Karpas-422 (cell line): ENCODE measurements at places on chromosomes 2 and 18.

- no peak for DNase-seq
Measured at GRCh38 chr2:219868635-219869034, 241.2 kb downstream of the SLC4A3 start.

- DNase-seq = no peak
Measured at GRCh38 chr2:171723716-171724683, 36.7 kb downstream of the DYNC1I2 start.

DNA sequence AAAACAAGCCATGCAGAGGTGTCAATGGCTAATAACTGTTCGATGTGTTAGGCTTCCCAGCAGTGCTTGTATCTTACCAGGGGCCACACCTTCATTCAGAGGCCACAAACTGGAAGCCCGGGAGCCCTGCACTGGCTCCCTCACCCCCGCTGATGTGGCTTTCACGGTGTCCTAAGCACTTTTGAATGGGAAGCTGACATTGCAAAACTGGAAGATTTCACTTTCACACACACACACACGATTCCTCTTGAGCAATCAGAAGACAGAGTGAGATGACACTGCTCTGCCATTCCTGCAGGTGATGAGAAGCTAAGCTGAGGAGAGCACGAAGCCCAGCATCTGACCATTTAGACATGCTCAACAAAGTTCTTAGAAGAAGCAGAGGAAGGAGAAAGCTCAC, 8.6 kb upstream of the ZNF407 start:
- no peak for DNase-seq

- no peak for DNase-seq
Measured at GRCh38 chr2:47346107-47346506, 56.8 kb upstream of the MSH2 start.

DNA sequence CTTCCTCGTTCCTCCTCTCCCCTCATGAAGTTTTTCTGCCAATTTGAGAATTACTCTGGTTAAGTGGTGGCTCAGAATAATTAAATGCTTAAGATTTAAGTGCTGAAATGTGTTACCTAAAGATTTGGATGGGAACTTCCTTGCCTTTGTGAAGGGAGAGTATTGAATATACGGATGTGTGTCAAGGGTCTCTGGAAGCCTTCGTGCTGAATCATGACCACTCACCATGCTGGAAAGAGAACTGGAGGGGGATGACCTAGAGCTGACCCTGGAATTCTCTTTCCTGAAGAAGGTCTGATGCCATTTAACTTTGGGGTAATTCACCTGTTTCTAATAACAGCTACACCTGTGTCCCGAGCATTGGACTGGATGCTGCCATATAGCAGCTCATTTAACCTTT, 2.2 kb downstream of the MOCOS start:
- no peak for DNase-seq

DNA sequence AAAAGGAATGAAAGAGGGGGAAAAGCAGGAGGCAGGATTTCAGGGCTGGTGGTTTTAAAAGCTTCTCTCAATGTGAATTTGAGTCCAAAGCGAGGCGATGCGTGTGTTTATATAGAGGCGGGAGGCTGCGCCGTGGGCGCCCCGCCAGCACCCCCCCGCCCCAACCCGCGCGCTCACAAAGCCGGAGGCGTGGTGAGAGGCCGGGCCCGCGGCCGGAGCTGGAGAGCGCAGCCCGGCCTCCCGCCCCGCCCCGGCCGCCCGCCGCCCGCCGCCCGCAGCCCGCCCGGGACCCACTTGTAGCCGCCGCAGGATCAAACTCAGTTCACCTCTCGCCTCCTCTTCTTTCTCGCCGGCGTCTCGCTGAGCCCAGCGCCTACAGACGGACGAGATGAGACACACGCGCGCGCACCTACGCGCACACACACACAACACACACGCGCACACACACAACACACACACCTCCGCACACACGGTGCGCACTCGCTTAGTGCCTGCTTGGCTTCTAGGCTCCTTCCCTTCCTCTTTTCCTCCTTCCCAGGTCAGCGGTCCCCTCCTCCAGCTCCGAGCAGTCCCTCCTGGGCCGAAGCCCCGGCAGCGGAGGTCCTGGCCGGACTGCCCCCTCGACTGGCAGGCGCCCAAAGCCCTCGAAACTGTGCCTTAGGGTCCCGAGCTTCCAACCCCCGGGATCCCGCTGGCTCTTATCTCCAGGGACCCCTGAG, 1.3 kb upstream of the CYP26B1 start:
- no peak for DNase-seq

- peak; percentile 82 for DNase-seq
Measured at GRCh38 chr2:127479219-127479825, 47.0 kb downstream of the IWS1 start.

DNA sequence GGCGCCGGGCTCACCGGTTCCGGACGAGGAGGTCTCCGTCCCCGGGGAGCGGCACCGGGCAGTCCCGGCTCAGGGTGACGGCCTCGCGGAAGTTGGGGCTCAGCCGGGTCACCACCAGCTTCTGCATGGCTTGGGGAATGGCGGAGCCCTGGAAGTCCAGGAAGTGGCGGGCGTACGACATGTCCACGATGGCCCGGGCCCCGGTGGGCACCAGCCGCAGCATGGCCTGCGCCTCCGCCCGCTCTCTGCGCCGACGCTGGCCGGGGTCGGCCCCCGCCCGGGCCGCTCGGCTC, 157 bp downstream of the PTGR3 start:
- no peak for DNase-seq

DNA sequence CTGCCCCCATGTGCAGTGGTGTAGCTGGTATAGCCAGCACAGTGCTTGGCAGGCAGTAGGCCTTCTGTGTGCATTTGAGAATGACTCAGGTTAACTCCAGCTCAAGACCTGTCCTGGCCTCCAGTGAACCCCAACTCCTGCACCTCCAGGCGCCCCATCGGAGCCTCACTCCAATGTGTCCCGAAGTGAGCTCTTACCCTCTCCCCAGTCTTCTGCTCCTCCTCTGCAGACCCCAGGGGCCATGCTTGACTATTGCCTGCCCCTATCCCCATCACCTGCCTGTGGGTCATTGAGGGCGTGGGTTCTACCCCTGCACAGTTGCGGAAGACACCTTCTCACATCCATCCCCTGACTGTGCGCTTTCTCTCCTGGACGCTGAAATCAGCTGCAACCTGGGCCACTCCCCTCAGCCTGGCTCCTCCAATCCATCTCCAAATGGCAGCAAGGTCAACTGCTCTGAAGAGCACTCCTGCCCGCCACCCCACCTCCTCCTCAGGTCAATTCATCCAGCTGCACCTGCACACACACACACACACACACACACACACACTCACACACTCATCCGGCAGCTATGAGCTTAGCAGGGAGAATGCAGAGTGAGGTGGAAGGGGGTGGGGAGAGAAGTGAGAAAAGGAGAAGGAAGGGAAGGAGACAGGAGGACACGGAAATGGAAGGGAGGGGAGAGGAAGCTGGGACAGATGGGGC, 130.3 kb upstream of the GLI2 start:
- no peak for DNase-seq

DNA sequence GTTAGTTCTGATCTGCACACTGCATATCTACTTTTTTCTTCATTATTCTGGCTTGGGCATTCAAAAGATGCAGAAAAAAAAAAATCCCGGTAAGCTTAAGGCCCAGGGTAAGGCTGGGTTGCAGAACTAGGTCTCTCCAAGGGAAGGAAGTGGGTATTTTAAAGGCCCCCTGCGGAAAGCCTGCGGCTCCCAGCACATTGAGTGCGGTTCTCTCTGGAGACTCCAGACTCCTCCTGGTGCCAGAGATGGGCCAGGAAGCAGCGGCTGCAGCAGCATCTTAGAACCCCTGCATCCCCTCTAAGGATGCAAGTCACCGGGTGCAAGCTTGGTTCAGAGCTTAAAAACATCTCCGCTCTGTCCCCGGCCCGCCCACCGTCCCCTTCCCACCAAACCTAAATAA, 49.5 kb downstream of the TGIF1 start:
- no peak for DNase-seq

- DNase-seq = peak; percentile 32
Measured at GRCh38 chr2:43880952-43881351, 42.2 kb downstream of the ABCG8 start.

GRCh38 chr18:7600528-7601245, 33.6 kb downstream of the PTPRM start:
- DNase-seq = no peak

DNA sequence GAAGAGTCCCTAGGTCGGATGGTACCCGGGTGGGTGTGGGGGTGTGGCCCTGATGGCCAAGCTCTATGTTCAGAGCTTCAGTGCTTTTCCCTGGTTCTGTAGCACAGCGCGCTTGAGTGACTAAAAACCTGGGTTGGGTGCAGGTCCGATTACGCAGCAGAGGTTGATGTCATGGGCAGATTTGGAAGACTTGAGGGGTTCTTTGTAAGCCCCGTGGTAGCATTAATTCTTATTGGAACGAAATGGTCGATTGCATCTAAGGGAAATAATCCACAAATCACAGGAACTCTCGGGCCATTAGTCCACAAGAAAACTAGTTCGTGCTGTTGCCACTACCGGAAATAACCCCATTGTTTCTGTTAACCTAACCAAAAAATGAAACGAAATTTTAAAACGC, 9.0 kb downstream of the HOXD8 start:
- DNase-seq = no peak

GRCh38 chr2:3022841-3023372, 354.7 kb downstream of the EIPR1 start:
- no peak for DNase-seq

- DNase-seq = no peak
Measured at GRCh38 chr18:48581206-48581605, 42.4 kb downstream of the CTIF start.

DNA sequence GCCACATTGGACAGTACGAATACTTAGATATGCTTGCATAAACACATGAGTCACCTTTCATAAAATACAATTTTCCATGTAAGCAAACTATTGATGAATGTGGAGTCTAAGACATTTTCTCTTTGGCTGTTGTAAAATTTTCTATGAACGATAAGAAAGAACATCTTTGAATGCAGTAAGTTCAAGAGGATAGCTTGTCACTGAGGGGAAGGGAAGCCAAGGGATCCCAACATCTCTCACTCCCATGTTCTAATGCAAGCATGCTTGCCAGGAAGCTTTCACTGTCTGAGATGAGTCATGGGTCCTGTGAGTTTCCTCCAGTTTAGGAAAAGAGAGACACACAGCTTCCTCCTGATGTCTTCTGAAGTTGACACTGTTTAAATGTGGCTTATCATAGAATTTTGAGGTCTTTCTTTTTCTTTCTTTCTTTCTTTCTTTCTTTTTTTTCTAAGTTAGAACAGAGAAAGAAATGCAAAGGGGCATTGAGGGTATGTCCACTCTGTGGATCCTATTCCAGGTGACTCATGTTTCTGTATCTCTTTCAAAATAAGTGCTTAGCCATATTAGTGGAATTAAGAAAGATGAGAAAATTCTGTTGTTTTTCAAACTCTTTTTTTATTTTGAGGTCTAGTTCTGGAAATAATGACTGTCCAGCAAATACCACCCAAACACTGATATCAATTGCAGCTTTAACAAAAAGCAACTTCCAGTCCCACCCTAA, 146.6 kb downstream of the RDH14 start:
- no peak for DNase-seq

GRCh38 chr2:217588266-217588665, 414.5 kb downstream of the TNS1 start:
- DNase-seq = no peak

GRCh38 chr2:207953354-207953753, 72.0 kb downstream of the PLEKHM3 start:
- DNase-seq = no peak

GRCh38 chr2:47771211-47771610, 11.7 kb upstream of the MSH6 start:
- peak; percentile 74 for DNase-seq

DNA sequence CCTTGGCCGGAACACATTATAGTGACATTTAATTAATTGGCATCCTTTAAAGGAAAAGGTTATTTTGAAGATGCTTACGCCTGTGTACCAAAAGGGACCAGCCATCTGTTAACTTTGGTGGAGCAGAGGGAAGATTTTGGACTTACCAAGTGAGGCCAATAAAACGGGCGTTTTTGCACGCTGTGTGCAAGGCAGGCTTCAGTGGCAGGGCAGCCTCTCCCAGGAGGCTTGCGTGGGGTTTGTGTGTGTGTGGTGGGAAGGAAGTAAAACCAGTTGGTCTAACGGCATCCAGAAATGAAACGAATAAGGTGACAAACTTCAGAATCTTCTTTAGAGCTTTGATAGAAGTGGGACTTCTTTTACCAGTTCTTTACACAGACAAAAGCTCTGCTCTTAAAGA, 191.7 kb downstream of the PRKCE start:
- DNase-seq = peak; percentile 90
